T-helper 2 cell (primary cell): ENCODE measurements at places on chromosomes 3 and 15.

DNA sequence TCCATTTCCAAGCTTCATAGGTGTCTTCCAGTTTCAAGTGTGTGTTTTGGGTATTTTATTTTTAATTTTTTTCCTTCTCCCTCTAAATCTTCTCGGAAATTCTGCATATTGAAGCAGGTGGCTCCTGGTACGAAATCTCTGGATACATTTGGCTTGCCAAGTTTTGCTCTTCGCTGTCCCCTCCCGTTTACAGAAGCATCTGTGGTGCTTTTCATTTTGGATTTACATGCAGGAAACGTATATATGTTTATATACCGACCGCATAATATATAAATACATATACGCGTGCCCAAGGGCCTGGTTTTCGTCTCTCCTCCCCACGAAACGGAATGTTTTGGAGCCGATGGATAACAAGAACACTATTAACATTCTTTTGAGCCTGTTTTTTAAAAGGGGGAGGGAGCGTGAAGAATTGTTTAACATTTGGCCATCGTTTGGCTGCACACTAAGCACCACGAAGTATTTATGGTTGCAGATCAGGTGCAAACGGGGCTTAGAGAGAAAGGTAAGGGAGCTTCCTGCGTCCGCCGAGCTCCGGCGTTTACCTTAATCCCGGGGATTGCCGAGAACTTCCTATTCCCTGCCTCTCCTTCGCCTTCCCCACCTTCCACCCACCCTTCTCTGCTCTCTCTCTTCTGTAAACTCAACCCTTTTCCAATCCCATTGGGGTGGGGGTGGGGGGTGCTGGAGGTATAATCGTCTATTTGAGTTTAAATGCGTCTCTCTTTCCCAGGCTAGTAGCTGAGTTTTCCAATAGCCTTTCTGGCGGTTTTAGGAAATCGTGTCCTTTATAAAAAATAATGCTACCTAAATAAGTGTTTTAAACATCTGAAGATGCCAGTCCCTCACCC lies 1.1 kb upstream of the NLGN1 start:
- no peak for DNase-seq

- no peak for DNase-seq
These were observed 73.8 kb downstream of the LIPC start for GRCh38 chr15:58505581-58505980.

- DNase-seq: no peak
These were observed 446.7 kb upstream of the PROK2 start for GRCh38 chr3:72231439-72232196.

DNA sequence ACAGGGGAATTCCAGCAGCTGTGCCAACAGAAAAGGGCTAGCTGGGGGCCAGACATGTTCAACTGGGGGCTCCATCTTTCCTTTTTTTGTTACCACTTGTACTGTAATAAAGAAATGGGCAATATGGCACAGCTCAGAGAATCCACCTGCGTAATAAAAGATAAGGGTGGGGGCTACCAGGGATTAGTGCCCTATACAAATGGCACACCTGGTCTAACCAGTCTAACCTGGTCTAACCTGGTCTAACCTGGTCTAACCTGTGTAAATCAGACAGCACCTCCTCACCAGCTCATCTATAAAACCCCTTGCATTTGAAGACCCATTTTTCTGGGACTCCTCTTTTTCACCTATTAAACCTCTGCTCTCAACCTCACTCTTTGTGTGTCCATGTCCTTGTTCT lies 26.2 kb upstream of the CLDN16 start:
- no peak for DNase-seq

GRCh38 chr3:25277503-25277902 lies 150.6 kb upstream of the RARB start:
- DNase-seq: no peak

DNA sequence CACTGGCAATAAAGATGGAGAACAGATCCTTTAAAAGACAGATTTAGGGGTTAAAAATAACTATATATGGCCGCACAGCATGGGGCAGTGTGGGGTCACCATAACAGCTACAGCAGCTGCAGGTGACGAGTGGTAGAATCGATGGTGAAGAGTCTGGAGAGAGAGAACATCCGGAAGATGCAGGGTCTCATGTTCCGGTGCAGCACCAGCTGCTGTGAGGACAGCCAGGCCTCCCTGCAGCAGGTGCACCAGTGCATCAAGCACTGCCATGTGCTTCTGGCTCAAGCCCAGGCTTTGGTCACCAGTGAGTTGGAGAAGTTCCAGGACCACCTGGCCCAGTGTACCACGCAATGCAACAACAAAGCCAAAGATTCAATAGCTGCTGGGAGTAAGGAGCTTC lies 93.7 kb upstream of the IMPG2 start:
- DNase-seq: no peak

- DNase-seq: no peak
These were observed 20.7 kb downstream of the RHCG start for GRCh38 chr15:89475661-89476060.

DNA sequence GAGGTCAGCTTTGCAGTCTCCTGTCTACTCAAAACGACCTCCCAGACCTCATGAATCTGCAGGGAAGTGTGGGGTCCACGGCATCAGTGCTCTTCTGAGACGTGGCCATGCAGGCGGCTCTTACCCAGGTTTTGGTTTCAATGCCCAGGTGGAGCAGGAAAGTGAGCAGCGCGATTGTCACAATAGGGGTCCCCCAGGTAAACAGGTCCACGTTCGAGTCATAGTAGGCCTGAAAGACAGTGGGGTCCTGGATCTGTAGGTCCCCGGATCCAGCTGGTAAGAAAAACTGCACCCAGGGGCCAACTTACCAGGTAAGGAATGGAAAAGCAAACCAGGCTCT lies 182.5 kb downstream of the ATP10A start:
- DNase-seq: no peak

- no peak for DNase-seq
These were observed 157.6 kb upstream of the VEPH1 start for GRCh38 chr3:157660847-157661246.

GRCh38 chr3:136270179-136270578 lies 20.0 kb downstream of the PCCB start:
- DNase-seq: no peak

GRCh38 chr15:84871428-84871985 lies 13.0 kb upstream of the SLC28A1 start:
- no peak for DNase-seq

GRCh38 chr15:45395943-45396342 lies 17.6 kb upstream of the GATM start:
- no peak for DNase-seq

GRCh38 chr3:155131104-155131503 lies 51.0 kb downstream of the MME start:
- no peak for DNase-seq

- no peak for DNase-seq
These were observed 1.4 kb upstream of the GREM1 start for GRCh38 chr15:32716216-32716914.

DNA sequence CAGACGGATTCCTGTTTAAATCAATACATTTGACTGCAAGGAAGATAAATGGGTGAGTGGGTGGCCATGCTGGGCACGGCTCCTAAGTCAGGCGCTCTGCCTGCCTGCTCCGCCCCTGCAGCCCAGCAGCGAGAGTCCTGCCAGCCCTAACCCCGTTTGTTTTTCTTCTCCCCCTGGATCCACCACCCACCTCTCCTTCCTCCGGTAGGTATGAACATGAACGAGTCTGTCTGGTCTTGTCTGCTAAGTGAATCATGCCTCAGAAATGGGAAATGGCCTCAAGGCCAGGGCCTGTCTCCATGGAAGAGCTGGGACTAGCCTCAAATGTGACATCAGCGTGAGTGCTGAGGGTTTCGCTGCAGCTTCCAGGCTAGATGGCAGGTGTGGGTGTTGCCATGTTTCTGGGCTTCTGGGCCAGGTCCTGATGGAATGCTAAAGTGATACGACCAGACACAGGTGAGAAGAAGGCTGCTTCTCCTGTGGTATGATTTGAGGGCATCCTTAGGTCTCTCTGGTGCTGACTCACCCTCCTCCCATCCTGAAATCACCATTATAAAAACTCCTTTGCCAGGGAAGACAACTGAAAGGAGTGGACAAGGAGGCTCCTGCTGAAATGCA lies 5.6 kb upstream of the FEM1B start:
- DNase-seq: no peak

DNA sequence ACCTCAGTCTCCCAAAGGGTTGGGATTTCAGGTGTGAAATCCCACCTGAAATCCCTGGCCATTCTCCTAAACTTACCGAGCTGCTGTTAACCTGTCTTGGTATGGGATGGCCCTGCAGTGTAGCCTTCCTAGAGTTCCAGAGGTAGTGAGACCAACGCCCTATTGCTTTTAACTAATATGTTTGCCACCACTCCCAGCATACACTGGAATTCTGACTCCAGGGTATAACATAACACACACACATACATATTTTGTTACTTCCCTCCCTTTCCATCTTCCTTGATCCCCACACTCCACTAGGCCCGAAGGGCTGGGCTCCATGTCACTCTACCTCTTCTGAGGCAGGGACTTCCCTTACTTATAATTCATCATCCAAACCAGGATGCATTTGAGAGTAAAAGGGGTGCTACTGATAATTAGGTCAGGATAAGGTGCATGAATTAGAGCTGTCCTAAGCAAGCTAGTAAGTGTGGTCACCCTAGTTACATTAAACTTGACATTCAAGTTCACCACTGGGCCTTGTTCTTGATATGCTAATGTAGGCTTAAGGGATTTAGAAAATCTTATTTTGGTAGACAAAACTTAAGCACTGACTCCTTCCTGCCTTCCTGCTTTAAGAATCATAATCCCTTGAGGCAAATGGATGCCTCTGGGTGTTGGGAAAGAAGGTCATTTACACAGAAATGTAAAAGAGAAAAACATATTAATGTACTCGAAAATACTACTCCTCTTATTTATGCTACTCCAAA lies 317.6 kb downstream of the MAGI1 start:
- no peak for DNase-seq

GRCh38 chr3:135622656-135623055 lies 342.9 kb upstream of the PPP2R3A start:
- DNase-seq: no peak

GRCh38 chr3:23438657-23439056 lies 235.5 kb downstream of the UBE2E2 start:
- DNase-seq: no peak

GRCh38 chr3:194854659-194855390 lies 169.1 kb downstream of the FAM43A start:
- no peak for DNase-seq

GRCh38 chr15:29854413-29854812 lies 32.1 kb upstream of the TJP1 start:
- DNase-seq: no peak

DNA sequence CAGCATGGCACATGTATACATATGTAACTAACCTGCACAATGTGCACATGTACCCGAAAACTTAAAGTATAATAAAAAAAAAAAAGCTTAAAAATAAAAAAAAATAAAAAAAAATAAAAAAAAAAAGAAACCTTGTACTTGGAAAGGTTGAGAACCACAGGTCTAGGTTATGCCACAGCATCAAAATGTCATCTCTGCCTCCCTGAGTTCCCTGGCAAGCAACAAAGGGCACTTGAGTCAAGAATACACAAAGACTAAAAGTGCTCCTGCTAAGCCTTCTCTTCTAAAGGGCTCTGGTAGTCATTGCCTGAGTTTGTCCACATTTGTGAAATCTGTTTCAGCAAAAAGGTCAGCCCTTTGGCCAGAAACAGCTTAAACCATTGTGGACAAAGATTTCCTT lies 395.8 kb upstream of the CCDC54 start:
- no peak for DNase-seq

DNA sequence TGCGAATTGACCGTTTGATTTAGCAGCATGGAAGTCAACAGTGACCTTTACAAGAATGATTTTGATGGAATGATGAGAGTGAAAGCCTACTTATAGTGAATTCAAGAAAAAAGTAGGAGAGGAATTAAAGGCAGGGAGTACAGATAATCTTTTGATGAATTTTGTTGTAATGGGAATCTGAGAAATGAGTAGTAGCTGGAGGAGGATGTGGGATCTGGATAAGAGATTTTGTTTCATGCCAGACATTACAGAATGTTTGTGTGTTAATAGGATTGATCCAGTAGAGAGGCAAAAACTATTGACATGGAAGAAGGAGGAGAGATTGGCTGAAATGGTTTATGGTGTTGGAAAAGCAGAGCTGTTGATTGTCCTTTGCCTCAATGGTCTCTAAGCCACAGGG lies 17.4 kb upstream of the ZNF609 start:
- no peak for DNase-seq

DNA sequence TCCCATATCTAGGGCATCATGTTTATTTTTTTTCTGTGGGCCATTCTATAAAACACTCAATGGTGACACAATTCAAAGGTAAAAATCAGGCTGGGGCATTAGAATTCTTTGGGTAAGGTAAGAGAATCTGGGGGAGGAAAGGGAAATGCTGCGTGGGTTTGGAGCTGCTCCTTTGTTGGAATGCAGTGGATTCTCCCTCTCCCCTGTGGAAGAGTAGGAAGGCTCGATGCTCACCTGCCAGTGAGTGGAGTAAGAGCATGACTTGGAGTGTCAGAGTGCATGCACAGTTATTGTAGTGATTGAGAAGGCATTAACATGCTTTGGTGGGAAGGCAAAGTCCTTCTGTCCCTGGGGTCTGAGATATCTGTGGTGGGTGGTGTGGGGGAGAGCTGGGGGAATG lies 280.0 kb downstream of the PDCD6IP start:
- no peak for DNase-seq

- no peak for DNase-seq
These were observed 130.2 kb upstream of the SGO1 start for GRCh38 chr3:20316238-20316637.

GRCh38 chr15:43872416-43873020 lies 45.7 kb downstream of the WDR76 start:
- no peak for DNase-seq

GRCh38 chr15:67178569-67179210 lies 75.8 kb downstream of the AAGAB start:
- no peak for DNase-seq

GRCh38 chr3:59481776-59482400 lies 432.1 kb upstream of the CFAP20DC start:
- DNase-seq: no peak

DNA sequence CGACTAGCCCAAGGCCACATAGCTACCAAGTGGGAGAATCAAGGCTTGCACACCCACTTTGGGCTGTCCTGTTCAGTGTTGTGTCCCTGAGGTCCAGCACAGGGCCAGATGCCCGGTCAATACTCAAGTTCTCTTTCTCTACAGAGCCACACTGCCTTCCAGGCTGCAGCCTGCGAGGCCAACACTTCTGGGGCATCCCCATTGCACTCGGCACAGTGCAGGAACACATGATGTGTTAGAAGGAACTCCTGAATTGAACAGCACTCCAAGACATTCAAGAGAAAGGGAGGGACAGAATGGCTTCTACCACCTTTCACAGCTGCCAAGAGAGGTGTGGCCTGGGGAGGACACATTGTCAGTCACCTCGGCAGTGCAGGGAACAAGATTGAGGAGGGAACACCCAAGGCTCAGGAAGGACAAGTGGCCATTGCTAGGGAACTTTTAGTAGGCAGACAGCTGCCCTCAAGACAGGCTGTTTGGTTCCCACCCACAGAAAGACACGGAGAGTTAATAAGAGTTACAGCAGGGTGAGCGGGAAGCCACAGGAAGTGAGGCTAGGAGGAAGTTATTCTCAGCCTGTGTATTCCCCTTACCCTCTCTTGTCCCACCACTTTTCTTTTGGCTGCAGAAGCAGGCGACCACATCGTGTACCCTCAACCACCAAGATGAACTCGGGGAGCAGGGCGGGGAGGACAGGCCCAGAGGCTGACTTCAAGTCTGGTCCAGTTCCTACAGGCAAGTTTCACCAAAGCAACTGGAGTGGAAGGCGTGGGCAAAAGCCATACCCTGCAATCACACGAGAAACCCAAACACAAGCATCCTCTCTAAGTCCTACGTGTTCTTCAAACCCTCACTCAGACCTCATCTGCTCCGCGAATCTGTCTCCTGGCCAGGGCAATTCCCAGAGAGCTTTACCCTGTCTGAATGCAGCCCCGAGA lies 69.4 kb downstream of the SRGAP3 start:
- no peak for DNase-seq
